ENCODE measurements at places on chromosomes 7 and 10.
A peak's percentile ranks its signal among the peaks of the same experiment; 100 is the strongest.

DNA sequence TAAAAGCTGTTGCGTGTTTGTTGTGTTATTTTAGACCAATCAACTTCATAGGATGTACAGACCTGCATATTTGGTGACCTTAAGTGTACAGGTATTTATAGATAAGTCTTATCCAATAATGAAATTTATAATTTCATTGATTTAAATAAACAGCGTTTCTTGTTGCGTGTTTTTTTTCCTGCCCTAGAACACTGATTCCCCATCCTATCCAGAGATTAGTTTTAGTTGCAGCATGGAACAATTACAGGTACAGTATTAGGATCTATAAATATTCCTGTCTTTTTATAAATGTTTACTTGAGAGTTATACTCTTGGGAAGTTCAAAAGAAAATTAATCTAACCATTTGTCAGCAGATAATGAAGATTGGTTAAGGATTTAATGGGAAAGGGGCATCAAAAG lies 2.1 kb upstream of the BMI1 start:
- H3K36me3 ChIP-seq = no peaks in the 10 kb centered on the region
- no peak overlapping the region for H3K27ac ChIP-seq
- DNase-seq = no peak

DNA sequence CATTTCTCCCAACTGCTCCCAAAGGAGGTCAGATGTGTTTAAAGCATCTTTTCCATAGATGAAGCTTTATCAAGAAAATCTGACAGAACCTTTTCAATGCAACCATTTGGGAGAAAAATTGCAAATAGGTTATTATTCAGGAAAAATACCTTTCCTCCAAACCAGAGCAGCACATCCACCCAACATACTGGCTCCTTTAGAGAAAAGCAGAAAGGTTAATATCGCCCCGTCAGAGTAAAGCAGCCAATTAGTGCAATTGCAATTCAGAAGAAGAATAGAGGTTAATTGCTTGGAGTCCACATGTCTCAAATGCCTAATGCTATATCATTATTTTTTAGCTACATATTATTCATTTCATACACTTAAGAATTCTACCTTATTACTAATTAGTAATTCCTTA lies 48.9 kb upstream of the HSPA12A start:
- DNase-seq = no peak
- no peaks in the 10 kb centered on the region for H3K27me3 ChIP-seq
- no peaks in the 10 kb centered on the region for H3K4me1 ChIP-seq
- H3K36me3 ChIP-seq = no peaks in the 10 kb centered on the region
- H3K4me3 ChIP-seq = no peak overlapping the region
- no peak overlapping the region for H3K27ac ChIP-seq

GRCh38 chr10:34869135-34869836 lies 54.2 kb upstream of the PARD3 start:
- H3K4me3 ChIP-seq = no peak overlapping the region

DNA sequence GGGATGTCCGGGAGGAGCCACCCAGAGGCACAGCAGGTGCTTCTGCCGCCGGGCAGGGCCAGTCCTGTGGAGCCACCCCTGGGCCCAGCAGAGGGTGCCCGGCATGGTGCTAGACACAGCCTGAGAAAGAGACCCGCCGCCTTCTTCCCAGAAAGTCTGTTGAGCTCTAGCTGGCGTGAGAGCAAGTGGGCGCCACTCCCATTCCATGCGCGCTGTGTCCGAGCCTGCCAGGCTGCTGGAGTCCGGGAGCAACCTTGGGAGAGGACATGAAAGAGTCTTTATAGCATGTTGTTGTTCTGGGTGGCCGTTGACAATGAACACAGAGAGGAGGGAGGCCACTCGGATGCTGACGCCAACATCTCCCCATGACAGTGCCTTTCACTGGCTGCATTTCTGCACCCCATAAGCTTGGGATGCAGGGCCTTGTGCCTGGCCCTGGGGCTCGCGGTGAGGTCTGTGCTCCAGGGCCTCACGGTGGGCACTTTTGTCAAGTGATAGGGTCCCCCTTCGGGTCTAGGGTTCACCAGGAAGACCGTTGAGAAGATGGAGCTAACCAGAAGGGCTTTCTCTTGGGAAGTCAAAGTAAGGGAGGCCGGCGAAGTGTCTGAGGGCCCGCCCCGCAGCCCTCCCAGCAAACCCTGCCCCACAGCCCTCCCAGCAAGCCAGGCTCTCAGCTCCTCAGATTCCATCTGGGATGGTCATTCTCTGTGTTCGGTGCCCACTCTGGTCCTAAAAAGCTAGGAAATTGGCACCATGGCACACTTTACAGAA lies 47.3 kb downstream of the NKX6-2 start:
- H3K27ac ChIP-seq = no peak overlapping the region
- no peak overlapping the region for H3K4me3 ChIP-seq
- H3K4me1 ChIP-seq = no peaks in the 10 kb centered on the region
- no peak for DNase-seq

DNA sequence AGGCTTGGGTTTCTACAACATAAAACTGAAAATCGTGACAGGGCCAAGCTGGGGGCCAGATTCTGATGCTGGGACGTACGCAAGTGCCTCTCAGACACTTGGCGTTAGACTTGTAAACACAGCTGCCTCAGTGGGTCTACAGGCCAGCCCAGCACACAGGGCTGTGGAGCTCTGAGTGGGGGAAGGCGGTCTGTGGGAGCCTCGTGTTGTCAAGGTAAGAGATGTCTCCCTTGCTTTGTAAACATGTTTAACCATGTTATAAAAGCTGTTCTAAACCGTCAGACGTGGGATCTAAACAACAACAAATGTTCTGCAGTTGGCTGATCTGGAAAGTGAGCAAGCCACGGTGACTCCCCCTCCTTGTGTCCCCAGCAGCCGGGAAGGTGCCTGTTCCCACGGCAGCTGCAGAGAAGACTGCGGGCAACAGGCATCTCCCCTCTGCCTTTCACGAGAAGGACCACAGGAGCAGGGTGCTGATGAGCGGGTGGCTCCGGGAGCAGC lies 67.8 kb downstream of the ZRANB1 start:
- H3K36me3 ChIP-seq = no peaks in the 10 kb centered on the region
- peak; percentile 20 for DNase-seq
- peak overlapping the region; percentile 56 for H3K27ac ChIP-seq
- H3K27me3 ChIP-seq = no peaks in the 10 kb centered on the region
- peaks cover 3% of the 10 kb centered on the region for H3K4me1 ChIP-seq

DNA sequence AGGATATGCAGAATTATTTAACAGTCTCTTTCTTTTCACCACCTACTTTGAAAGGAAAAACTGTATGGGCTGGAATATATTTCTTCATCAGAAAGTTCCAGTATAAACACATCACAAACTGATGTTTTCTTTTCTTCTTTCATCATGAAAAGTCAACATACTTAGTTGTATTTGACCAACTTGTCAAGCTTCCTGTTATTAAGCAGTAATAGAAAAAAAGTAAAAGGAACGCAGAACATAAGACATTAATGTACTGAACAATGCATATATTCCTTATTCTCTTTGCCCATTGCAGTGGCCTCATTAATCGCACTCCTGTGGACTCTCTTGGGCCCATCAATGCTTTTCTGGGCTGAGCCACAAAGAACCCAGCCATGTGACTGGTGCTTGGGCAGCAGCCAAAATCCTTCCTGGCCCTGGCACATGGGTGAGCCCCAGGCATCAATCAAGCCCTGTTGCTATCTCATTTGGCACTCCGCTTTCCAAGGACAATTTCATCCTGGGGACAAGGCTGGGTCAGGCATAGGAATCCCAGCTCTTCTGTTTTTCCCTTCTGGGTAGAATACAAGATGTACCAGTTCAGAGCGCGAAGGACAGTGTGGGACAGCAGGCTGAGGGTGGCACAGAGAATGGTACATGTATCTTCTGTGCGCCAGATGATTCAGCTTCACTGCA lies 42.3 kb downstream of the RHOBTB1 start:
- H3K36me3 ChIP-seq = no peaks in the 10 kb centered on the region
- peaks cover 6% of the 10 kb centered on the region for H3K4me1 ChIP-seq
- no peak overlapping the region for H3K27ac ChIP-seq

DNA sequence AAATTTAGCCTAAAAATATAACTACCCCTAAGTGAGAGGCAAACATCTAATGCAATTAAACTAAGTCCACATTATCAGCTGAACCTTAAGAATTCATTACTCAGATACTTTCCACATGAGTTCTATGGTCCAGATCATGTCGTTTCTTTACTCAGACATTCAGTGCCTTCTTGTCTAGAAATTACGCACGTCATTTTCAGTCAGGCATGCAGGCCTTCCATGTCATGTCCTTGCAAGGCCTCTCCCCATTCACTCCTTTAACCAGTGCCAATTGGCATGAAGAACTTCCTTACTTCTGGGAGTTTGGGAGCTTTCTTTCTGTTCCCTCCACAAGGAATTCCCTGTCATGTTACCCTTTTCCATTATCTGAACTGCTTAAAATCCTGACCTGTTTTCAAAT lies 118.8 kb downstream of the NRP1 start:
- no peak for DNase-seq
- no peaks in the 10 kb centered on the region for H3K27me3 ChIP-seq
- H3K4me1 ChIP-seq = no peaks in the 10 kb centered on the region
- H3K36me3 ChIP-seq = peaks cover 7% of the 10 kb centered on the region
- H3K27ac ChIP-seq = no peak overlapping the region
- no peak overlapping the region for H3K4me3 ChIP-seq

- no peaks in the 10 kb centered on the region for H3K27me3 ChIP-seq
- H3K36me3 ChIP-seq = no peaks in the 10 kb centered on the region
- peaks cover 11% of the 10 kb centered on the region for H3K4me1 ChIP-seq
- no peak for DNase-seq
- no peak overlapping the region for H3K4me3 ChIP-seq
Observed at GRCh38 chr10:114513381-114513792, 109.1 kb upstream of the AFAP1L2 start.

DNA sequence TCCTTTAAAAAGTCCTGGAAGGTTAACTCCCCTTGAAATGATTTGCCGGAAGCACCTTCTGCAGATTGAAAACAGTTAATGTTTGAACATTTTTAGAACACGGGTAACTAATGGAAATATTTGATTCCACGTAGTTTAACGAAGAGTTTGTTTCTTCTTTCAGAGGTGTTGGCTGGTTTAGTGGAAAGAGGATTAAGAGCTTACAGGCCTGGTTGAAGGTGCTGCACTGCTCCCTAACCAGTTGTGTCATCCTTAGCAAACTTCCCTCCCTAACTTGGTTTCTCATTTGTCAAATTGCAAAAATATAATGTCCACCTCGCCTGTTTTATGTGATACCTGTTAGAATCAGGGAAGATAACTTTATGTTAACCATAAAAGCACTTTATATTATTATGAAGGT lies 243.0 kb upstream of the FZD8 start:
- H3K27ac ChIP-seq = no peak overlapping the region
- no peak for DNase-seq
- no peaks in the 10 kb centered on the region for H3K36me3 ChIP-seq
- H3K27me3 ChIP-seq = no peaks in the 10 kb centered on the region
- H3K4me3 ChIP-seq = no peak overlapping the region
- no peaks in the 10 kb centered on the region for H3K4me1 ChIP-seq

- DNase-seq = no peak
- no peak overlapping the region for H3K4me3 ChIP-seq
- no peaks in the 10 kb centered on the region for H3K4me1 ChIP-seq
Observed at GRCh38 chr10:9219860-9220259, 1165.4 kb downstream of the GATA3 start.

- peak overlapping the region; percentile 49 for H3K27ac ChIP-seq
- H3K4me1 ChIP-seq = no peaks in the 10 kb centered on the region
- peak overlapping the region; percentile 89 for H3K4me3 ChIP-seq
- DNase-seq = peak; percentile 67
- no peaks in the 10 kb centered on the region for H3K36me3 ChIP-seq
- H3K27me3 ChIP-seq = no peaks in the 10 kb centered on the region
Observed at GRCh38 chr7:112938863-112939573, 147.6 kb downstream of the GPR85 start.

DNA sequence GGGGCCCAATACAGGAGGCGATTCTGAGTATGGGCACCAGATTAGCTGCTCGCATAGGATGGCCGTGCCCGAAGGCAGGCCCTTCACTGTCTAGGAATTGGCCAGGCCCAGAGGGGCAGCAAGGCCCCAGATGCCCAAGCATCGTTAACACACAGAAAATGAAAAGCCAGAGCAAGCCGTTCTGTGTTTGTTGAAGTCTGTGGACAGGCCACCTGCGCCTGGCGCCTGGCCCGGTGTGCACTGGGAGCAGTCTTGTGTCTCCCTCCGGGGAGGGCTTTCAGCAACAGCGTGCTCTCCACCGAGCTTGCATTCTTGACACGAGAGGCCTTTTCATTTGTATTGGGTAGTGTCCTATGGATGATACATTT lies 34.5 kb upstream of the TTYH3 start:
- no peak overlapping the region for H3K27ac ChIP-seq
- H3K4me3 ChIP-seq = no peak overlapping the region
- H3K27me3 ChIP-seq = no peaks in the 10 kb centered on the region
- no peak for DNase-seq
- H3K4me1 ChIP-seq = no peaks in the 10 kb centered on the region

DNA sequence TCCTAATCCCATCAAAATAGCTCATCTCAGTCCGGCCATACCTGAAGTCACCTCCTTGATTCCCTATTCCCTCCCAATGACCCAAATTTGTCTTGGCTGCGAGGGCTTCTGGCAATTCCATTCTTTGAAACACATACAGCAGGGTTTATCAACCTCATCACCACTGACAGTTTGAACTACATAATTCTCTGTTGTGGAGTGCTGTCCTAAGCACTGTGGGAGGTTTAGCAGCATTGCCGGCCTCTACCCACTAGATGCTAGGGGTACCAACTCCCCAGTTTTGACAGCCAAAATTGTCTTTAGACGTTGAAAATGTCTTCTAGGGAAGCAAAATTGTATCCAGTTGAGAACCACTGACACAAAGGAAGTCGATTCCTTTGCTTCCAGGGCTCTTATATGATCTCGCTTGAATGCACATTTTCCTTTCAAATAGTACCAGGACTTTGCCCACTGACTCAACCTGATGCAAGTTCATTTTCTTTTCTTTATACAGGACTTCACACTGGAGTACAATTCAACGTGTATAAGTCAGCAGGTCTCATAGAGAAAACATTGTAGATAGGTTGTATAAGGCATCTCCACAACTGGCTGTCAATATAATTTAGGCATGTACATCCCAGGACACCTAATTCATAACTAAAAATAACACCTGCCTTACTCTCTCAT lies 133.3 kb downstream of the STRA8 start:
- H3K36me3 ChIP-seq = no peaks in the 10 kb centered on the region
- H3K27ac ChIP-seq = no peak overlapping the region
- H3K4me1 ChIP-seq = no peaks in the 10 kb centered on the region
- no peak overlapping the region for H3K4me3 ChIP-seq

GRCh38 chr7:157139810-157140510 lies 1.2 kb downstream of the UBE3C start:
- H3K27ac ChIP-seq = peak overlapping the region; percentile 43
- H3K36me3 ChIP-seq = no peaks in the 10 kb centered on the region
- no peaks in the 10 kb centered on the region for H3K27me3 ChIP-seq
- peak overlapping the region; percentile 59 for H3K4me3 ChIP-seq

DNA sequence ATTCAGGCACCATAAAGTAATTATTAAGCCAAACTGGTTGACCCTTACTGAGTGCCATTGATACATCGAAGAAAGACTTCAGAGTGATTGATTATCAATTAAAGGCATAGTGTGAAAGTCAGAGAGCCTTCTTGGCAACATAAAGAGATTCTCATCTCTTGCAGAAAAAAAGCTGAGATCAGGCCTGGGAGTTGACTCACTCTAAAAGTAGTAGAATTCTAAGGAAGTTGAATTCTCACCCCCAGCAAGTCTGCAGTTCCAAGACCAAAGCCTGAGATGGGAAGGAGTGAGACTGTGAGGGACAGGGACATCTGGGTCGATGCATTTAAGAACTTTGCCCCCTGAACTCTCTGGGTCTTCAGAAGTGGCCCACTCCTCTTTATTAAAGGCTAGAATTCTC lies 21.6 kb upstream of the ERCC6 start:
- no peak for DNase-seq
- no peaks in the 10 kb centered on the region for H3K4me1 ChIP-seq
- no peak overlapping the region for H3K4me3 ChIP-seq
- no peaks in the 10 kb centered on the region for H3K27me3 ChIP-seq

- no peaks in the 10 kb centered on the region for H3K4me1 ChIP-seq
- peaks cover 3% of the 10 kb centered on the region for H3K27me3 ChIP-seq
- H3K4me3 ChIP-seq = peak overlapping the region; percentile 58
Observed at GRCh38 chr7:128167791-128168666, 73.0 kb upstream of the LEP start.
